ENCODE measurements at places on chromosomes 3 and 15. TPM values are rescaled to one million over a fixed set of nuclear protein-coding genes. Genes with fewer than 3 reads are reported as not detected.

The GOLGA6D gene
- total RNA-seq, result not detected

The UBE2E1 gene
- 106 TPM for total RNA-seq

The FGF7 gene
- 1.5 TPM for total RNA-seq

The ITGB5 gene
- total RNA-seq, result 227 TPM

DNA sequence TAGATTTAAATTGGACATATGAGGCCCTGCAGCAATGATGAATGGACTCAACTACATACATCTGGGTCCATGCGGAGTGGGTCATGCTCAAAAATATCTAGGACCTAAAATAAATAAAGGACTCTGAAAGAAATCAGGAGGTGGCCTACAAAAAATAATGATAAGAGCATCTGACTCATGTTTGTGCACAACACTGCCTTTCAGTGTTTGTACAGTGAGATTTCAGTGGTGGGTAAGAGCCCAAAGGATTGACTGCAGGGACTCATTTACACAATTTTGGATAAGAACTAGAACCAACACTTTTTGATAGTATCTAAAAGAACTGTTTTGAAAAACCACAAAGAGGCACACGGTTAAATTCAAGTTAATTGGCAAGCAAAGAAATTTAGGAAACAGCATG lies 285.5 kb downstream of the SLC9A9 start:
- no peaks in the 10 kb centered on the region for H3K4me1 ChIP-seq
- H3K27ac ChIP-seq, result no peak overlapping the region
- no peak overlapping the region for H3K4me3 ChIP-seq
- no peak for DNase-seq
- H3K27me3 ChIP-seq, result no peaks in the 10 kb centered on the region
- no peaks in the 10 kb centered on the region for H3K36me3 ChIP-seq

GRCh38 chr15:61851955-61852354 lies 208.3 kb downstream of the VPS13C start:
- H3K4me3 ChIP-seq, result no peak overlapping the region
- peaks cover 5% of the 10 kb centered on the region for H3K4me1 ChIP-seq
- no peak overlapping the region for H3K27ac ChIP-seq
- DNase-seq, result no peak

The FBN1 gene
- 58.1 TPM for total RNA-seq

DNA sequence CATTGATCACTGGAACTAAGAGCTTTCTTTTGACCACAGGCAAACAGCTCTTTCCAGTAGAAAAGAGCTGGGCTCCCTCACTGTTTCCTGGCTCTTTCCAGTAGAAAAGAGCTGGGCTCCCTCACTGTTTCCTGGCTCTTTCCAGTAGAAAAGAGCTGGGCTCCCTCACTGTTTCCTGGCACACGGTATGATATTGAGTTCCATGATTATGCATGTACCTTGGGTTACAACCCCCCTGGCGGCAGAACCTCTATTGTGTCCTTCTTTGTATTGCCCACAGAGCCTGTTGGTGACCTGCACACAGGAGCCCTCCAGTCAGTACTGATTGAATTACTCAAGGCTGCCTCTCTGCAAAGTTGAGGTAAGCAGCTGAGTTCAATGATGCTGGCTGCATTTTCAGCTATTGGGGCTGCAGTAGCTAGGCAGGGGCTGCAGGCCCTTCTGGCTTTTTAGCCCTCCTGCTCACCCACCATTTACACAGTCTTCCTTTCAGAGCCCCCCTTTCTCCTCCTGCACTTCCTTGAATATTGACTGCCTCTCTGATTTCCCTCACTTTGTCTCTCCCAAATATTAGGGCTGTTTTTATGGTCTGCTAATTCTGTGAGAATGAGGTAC lies 10.2 kb downstream of the ACKR2 start:
- H3K4me1 ChIP-seq, result no peaks in the 10 kb centered on the region
- DNase-seq, result no peak

DNA sequence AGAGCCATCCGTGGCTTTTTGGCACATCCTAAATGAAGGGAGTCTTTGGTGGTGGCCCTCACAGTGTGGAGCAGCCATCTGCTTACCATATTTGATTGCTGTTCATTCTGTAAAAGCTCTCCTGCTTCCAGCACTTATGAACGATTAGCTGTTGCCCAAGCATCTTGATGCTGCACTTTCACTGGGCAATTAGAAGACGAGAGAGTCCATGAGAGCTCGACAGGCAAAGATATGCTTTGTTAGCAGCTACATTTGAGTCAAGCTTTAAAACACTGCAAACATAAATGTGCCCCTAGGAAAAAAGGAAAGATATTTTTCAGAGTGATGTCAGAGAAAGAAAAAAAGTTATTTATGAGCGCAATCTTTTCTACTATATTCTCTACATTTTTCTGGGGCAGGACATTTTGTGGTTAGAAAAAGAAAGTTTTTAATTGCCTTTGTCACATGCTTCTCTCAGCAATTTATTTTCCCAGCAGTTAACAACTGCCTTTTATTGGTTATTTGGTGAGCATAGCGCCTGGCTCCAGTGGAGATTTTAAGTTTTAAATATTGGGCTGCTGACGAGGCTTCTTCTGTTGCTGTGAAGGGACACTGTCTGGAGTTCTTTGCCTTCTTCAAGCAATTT lies 468.4 kb downstream of the C3orf38 start:
- H3K27ac ChIP-seq, result no peak overlapping the region
- no peaks in the 10 kb centered on the region for H3K36me3 ChIP-seq
- no peak for DNase-seq
- no peaks in the 10 kb centered on the region for H3K4me1 ChIP-seq

DNA sequence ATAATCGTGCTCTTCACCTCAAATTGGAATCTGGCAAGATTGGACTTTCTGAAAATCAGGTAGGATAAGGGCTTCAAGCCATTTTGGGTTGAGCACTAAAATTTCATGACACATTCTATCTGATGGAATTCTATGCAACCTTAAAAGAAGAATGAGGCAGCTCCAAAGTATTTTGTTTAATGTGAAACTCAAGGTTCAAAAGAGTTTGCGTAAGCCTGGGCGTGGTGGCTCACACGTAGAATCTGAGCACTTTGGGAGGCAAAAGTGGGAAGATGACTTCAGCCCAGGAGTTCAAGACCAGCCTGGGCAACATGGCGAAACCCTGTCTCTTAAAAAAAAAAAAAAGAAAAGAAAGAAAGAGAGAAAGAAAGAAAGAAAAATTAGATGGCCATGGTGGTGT lies 3.6 kb upstream of the PLA1A start:
- no peaks in the 10 kb centered on the region for H3K27me3 ChIP-seq
- no peaks in the 10 kb centered on the region for H3K36me3 ChIP-seq

The SEMA3F gene
- 110 TPM for total RNA-seq

DNA sequence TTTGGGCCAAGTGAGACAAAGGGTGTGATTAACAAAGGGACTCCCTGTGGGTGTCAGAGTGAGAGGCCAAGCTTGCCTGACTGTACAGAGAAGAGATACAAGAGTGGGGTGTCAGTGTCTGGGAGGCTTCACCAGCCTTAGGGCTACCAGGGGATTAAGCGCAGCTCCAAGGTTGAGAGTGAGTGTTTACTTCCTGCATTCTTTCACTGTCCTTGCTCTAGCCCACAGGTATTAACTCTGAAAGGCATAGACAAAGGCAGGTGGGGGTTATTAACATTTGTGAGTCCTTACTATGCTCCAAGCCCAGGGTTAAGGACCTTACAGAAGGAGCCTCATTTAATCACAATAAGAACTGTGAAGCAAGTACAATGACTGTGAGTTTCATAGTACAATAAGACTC lies 107.6 kb downstream of the IL20RB start:
- H3K4me3 ChIP-seq, result no peak overlapping the region
- H3K27me3 ChIP-seq, result no peaks in the 10 kb centered on the region
- no peak for DNase-seq
- H3K36me3 ChIP-seq, result no peaks in the 10 kb centered on the region
- H3K27ac ChIP-seq, result no peak overlapping the region

DNA sequence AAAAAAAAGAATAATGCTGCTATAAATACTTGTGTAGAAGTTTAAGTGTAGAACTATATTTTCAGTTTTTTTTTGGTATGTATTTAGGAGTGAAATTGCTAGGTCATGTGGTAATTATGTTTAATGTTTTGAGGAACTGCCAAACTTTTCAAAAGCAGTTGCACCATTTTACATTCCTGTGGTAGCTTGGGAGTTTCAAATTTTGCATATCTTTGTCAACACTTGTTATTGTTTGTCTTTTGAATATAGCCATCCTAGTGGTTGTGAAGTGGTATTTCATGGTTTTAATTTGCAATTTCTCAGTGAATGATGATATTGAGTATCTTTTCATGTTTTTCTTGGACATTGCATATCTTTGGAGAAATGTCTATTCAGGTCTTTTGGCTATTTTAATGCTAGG lies 30.4 kb downstream of the SKIL start:
- DNase-seq, result no peak
- no peak overlapping the region for H3K27ac ChIP-seq
- peaks cover 18% of the 10 kb centered on the region for H3K4me1 ChIP-seq

The CSPG4 gene
- total RNA-seq, result 10.9 TPM

The EPHA6 gene
- 0.44 TPM for total RNA-seq

GRCh38 chr15:61556037-61556648 lies 327.0 kb upstream of the RORA start:
- peaks cover 8% of the 10 kb centered on the region for H3K27me3 ChIP-seq
- no peak overlapping the region for H3K27ac ChIP-seq
- no peak overlapping the region for H3K4me3 ChIP-seq
- H3K36me3 ChIP-seq, result no peaks in the 10 kb centered on the region

DNA sequence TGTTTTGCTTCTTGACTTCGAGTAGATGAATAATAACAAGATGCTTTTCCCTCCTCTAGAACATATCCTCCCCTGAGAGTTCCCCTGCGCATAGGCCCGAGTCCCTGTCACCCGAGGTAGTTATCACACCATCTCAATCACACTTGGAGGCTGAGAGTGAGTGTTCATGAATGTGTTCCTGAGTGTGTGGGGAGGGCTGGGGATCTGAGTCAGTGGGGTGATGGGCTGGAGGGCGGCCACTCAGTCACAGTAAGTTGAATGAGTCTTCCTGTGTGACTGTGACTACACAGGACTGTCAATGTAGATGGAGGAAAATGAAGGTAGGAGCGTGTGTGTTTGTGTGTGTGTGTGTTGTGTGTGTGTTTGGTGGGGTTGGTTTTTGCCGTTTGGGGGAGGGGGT lies 71.0 kb downstream of the SETD5 start:
- H3K27ac ChIP-seq, result no peak overlapping the region
- H3K4me1 ChIP-seq, result no peaks in the 10 kb centered on the region

GRCh38 chr15:85036716-85037115 lies 55.1 kb downstream of the PDE8A start:
- H3K27me3 ChIP-seq, result no peaks in the 10 kb centered on the region
- DNase-seq, result no peak
- H3K27ac ChIP-seq, result no peak overlapping the region

The CCR8 gene
- 0.94 TPM for total RNA-seq

The ZNF280D gene
- 55.1 TPM for total RNA-seq

The DLEC1 gene
- 0.65 TPM for total RNA-seq

The STARD9 gene
- total RNA-seq, result 27.7 TPM

- H3K4me3 ChIP-seq, result no peak overlapping the region
- no peaks in the 10 kb centered on the region for H3K4me1 ChIP-seq
- H3K27ac ChIP-seq, result no peak overlapping the region
- DNase-seq, result no peak
- no peaks in the 10 kb centered on the region for H3K36me3 ChIP-seq
Measured at GRCh38 chr3:149466192-149466591, 8.3 kb upstream of the TM4SF4 start.

DNA sequence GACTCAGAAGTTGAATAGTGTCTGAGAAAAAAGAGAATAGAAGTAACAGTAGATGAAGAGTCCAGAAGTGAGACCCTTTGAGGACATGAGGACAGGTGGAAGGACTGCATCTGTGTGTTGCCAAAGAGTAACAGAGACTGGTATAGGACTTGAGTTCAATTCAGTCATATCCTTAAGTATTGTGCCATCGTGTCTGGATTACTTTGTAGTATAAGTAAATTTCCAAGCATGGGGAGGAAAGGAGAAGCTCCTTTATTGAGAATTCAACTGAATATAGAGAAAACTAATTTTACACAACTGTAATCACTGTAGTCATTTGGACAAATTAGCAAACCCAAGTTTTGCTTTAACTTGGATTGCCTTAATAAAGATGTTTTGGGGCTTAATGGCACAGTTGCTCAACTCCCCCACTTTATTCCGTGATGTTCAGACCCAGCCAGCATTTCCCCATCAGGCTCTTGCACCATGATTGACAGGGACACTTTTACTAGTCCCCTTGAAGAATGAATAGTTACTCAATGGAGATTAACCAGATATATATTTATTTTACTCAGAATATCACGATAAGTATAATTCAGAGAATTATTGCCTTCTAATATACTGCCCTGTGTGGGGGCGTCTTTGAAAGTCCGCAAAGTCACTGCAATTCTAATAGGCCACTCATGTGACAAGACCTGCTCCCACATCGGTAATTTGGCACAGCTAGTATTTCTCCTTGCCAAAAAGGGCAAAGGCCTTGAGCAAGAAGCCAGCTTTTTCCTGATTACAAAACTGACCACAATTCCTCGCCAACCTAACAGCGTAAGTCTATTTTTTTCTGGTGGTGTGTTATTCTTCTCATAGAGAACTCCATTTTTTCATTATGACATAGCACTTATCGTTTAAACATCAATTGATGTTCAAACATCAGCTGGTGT lies 61.3 kb downstream of the PPARG start:
- H3K4me1 ChIP-seq, result peaks cover 27% of the 10 kb centered on the region
- no peak overlapping the region for H3K4me3 ChIP-seq
- H3K36me3 ChIP-seq, result no peaks in the 10 kb centered on the region
- DNase-seq, result no peak
- no peaks in the 10 kb centered on the region for H3K27me3 ChIP-seq

The KPNA1 gene
- 65.2 TPM for total RNA-seq

- H3K36me3 ChIP-seq, result no peaks in the 10 kb centered on the region
- H3K4me1 ChIP-seq, result peaks cover 4% of the 10 kb centered on the region
- H3K27ac ChIP-seq, result no peak overlapping the region
- H3K4me3 ChIP-seq, result no peak overlapping the region
Measured at GRCh38 chr3:139571711-139572110, 32.2 kb upstream of the RBP1 start.

GRCh38 chr3:5011555-5012256 lies 32.5 kb downstream of the BHLHE40 start:
- H3K27ac ChIP-seq, result peak overlapping the region; percentile 77
- peaks cover 99% of the 10 kb centered on the region for H3K4me1 ChIP-seq
- DNase-seq, result peak; percentile 92
- H3K4me3 ChIP-seq, result no peak overlapping the region
- no peaks in the 10 kb centered on the region for H3K36me3 ChIP-seq

The TMC3 gene
- not detected for total RNA-seq

The TM4SF1 gene
- total RNA-seq, result 65.6 TPM

The ANKRD34C gene
- not detected for total RNA-seq

The SPESP1 gene
- total RNA-seq, result 2.0 TPM

- H3K27me3 ChIP-seq, result peaks cover 9% of the 10 kb centered on the region
- no peak for DNase-seq
- peak overlapping the region; percentile 18 for H3K27ac ChIP-seq
- peaks cover 2% of the 10 kb centered on the region for H3K36me3 ChIP-seq
- H3K4me3 ChIP-seq, result peak overlapping the region; percentile 48
- peaks cover 14% of the 10 kb centered on the region for H3K4me1 ChIP-seq
Measured at GRCh38 chr15:39584662-39585388, 3.9 kb downstream of the THBS1 start.

GRCh38 chr3:161014843-161015749 lies 90.1 kb downstream of the B3GALNT1 start:
- H3K36me3 ChIP-seq, result no peaks in the 10 kb centered on the region
- no peak for DNase-seq
- no peak overlapping the region for H3K27ac ChIP-seq
- H3K4me1 ChIP-seq, result no peaks in the 10 kb centered on the region
- no peak overlapping the region for H3K4me3 ChIP-seq
